ENCODE measurements at places on chromosomes 6 and 20.

DNA sequence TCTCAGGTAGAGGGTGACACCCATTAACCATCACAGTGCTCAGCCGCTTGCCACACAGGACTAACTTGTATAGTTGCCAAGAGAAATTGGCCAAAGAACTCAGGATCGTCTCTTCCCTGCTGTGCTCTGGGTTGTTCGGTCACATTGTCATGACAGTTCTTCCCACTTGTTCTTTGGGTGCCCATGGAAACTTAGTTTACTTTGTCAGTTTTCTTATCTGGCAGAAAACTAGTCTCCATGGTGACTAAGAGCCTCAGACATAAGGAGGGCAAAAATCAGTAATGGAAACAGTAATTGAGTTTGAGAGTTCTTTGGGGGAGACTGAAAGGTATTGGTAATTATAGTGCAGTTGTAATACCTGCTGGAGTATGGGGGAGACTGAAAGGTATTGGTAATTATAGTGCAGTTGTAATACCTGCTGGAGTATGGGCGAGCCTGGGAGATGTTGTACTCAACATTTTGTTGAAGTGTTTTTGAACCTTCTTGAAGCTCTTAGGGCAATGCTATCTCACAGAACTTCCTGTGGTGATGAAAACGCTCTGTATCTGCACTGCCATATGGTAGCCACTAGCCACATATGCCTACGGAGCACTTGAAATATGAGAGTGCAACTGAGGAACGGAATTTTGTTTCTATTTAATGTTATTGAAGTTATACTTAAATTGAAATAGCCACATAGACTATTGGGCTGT, 95.2 kb upstream of the HDGFL1 start:
- no peak for ATAC-seq

DNA sequence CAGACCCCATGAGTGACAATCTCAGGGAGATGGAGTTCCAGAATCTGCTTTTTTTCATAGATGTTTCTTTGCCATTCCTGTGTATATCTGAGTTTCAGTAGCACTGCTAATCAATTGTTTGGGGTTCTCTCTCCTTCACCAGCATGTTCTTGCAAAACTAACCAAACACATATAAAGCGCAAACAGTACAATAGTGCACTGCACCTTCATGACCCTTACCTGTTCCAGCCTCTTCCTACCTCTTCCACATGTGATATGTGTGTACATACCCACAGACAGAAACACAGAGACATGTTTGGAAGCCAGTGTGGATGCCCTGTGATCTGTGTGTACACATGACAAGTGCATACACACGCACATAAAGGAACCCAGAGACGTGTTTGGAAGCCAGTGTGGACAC, 1.8 kb upstream of the CEP43 start:
- no peak for ATAC-seq

DNA sequence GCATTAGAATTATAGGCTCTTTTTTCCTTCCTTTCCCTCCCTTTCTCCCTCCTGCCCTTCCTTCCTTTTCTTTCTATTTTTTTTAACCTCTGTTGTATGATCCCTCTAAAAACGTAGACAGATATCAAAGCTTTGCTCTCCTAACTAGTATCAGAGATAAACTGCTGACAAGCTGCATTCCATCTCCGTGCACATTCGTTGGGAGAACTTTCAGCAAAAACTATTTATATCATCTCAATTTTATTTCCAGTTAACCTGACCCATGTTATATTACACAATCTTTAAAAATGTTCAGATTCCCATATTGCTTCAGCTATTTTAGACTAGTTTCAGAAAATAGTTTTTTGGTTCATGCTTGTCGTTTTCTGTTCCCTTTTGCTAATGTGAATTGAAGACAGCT, 47.3 kb downstream of the RNF217 start:
- ATAC-seq: no peak

DNA sequence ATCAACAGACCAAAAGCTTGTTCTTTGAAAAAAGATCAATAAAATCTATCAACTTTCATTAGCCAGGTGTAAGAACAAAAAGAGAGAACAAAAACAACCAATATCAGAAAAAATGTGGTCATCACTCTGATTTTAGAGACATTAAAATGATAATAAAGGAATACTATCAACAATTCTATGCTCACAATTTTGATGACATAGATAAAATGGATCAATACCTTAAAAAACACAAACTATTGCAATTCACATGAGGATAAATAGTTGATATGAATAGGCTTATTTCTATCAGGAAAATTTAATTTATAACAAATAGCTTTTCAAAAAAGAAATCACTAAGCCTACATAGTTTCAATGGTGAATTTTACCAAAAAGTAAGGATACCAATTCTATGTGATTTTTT, 809.4 kb upstream of the EYS start:
- ATAC-seq: no peak

DNA sequence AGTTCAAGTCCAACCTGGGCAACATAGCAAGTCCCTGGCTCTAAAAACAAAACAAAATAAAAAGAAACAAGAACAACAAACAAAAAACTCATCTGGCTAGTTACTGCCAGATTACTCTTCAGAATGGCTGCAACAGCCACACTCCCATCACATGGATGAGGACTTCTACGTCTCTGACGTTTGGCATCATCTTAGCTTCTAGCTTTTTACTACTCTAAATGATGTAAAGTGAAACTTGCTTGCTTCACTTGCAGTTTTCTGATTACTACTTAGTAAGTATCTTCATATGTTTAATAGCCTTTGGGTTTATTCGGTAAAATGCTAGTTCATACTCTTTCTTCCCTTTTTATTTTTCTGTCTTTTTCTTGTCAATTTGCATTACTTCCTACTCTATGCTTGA, 161.1 kb upstream of the CARMIL1 start:
- no peak for ATAC-seq

GRCh38 chr20:47479506-47479905, 22.2 kb upstream of the NCOA3 start:
- ATAC-seq: no peak

DNA sequence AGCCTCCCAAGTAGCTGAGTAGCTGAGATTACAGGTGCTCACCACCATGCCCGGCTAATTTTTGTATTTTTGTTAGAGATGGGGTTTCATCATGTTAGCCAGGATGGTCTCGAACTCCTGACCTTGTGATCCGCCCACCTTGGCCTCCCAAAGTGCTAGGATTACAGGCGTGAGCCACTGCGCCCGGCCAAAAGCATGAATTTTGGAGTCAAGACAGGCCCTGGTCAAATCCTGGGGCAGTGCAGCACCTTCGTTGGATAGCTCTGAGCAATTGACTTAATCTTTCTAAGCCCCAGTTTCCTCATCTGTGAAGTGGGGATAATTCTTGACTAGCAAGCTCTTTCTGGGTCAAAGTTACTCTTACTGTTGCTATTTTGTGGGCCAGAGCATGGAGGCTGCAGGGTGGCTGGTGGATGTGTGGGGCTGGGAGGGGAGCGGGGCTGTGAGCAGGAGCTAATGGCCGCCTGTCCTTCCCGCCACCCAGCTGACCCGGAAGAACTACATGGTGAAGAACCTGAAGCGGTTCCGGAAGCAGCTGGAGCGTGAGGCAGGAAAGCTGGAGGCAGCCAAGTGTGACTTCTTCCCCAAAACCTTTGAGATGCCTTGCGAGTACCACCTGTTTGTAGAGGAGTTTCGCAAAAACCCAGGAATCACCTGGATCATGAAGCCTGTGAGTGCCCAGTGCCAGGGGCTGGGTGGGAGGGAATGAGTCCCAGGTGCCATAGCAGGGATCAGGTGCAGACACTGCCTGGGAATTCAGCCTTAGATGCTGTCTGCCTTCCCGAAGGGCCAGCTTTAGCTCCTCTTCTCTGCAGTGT, 39.0 kb downstream of the TTLL9 start:
- ATAC-seq: no peak

GRCh38 chr20:32484225-32484957, 100.7 kb downstream of the NOL4L start:
- ATAC-seq: peak; percentile 63

GRCh38 chr20:51042657-51043247, 19.8 kb upstream of the KCNG1 start:
- ATAC-seq: peak; percentile 57

- ATAC-seq: peak; percentile 44
Measured at GRCh38 chr6:98041921-98042320, 758.9 kb upstream of the MMS22L start.

DNA sequence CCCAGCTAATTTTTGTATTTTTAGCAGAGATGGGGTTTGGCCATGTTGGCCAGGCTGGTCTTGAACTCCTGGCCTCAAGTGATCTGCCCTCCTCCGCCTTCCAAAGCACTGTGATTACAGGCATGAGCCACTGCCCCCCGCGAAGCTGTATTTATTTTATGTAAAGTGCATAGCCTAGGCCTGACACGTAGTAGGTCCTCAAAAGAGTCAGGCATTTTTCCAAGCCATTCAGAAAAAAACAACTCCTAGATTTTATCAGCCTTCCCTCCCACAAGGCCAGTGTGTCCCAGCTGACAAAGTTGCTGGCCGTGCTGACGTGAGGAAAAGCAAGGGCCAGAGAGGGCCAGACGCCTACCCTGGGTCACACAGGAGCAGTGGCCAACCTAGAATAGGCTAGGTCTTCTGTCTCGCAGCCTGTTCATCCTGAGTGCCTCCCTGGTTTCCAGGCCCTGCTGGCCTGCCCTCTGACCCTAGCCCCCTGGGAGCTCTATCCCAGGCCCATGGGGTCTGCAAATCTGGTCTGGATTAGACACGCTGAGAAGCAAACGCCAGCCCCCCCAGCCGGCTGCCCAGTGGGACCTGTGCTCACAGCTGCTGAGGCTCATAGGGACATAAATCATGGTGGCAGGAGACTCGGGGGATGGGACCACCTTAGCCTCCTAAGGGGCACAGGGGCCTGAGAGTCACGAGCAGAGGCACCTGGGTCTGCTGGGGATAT, 11.8 kb downstream of the TCF15 start:
- ATAC-seq: no peak

- no peak for ATAC-seq
Measured at GRCh38 chr20:50320005-50320900, 129.6 kb downstream of the CEBPB start.

DNA sequence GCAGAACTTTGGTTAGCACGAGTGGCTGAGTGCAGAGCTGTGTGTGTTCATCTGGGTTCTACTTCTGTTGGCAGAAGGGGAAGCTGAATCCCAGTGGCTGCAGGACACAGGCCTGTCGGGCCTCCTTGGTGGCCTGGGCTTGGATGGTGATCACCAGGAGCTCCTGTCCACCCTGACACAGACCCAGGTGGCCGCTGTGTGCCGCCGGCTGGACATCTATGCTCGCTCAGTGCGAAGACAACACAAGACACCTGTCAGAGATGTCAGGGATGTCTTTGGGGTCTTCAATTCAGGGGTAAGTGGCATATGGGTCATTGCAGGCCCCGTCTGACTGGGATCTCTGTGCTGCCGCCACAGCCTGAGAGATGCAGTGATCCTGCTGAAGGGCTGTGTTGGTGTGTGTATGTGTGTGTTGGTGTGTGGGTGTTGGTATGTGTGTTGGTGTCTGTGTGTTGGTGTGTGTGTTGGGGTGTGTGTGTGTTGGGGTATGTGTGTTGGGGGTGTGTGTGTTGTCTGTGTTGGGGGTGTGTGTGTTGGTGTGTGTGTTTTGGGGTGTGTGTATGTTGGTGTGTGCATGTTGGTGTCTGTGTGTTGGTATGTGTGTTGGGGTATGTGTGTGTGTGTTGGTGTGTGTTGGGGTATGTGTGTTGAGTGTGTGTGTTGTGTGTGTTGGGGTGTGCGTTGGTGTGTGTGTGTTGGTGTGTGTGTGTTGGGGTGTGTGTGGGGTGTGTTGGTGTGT, 25.5 kb downstream of the ARHGAP40 start:
- ATAC-seq: no peak

DNA sequence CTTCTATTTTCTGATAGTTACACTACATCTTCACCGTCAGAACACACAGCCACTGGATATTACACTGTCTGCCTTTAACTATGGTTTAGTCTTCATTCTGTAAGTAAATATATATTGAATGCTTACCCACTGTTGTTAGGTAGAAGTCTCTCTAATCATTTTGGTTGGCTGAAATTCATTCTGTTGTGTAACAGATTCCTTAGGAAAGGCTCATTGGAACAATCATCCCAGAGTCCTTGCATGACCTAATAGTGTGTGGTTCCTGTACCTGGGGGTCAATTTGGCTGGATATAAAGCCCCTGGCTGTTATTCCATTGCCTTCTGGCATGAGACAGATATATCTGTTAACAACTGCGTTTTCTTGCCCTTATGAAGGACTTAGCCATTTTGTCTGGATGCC, 9.9 kb downstream of the BLOC1S5 start:
- no peak for ATAC-seq

GRCh38 chr6:75230484-75231325, 12.9 kb downstream of the COX7A2 start:
- ATAC-seq: peak; percentile 89

- ATAC-seq: no peak
Measured at GRCh38 chr20:34622821-34623451, 54.0 kb downstream of the PIGU start.

DNA sequence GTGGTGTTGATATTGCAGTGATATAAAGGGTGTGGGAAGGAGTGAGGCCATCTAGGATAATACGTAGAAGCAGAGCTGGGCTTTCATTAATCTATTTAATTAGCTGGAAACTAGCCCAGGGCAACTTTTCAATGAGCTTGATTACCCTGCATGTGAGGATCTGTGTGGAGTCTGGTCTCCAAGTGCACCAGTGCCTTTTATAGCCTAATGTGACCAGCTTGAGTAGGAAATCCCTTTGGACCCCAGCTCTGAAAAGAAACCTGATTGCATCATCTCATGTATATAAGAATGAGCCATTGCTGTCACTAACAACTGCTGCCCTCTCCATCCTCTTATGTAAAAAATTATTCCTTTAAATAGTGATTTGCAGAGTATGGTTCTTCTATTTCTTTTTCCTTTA, 72.6 kb downstream of the CD109 start:
- no peak for ATAC-seq

DNA sequence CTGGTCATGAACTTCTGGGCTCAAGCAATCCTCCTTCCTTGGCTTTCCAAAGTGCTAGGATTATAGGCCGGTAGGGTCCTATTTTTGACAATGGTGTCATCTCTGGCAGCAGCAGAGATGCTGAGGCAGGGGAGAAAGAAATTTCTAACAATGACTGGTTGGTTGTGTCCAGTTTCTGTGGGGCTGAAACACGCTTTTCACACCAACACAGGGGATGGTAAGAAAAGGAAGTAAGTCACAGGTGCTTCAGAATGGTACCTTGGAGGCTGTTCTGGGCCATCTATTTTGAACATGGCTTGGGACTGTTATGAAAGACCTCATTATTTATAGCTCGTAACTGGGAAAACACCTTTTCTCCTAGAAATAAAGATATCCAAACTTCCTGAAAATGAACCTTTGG, 72.6 kb downstream of the GJA10 start:
- no peak for ATAC-seq

- no peak for ATAC-seq
Measured at GRCh38 chr6:70424291-70424690, 11.0 kb downstream of the FAM135A start.

GRCh38 chr20:50348096-50348495, 157.5 kb downstream of the CEBPB start:
- ATAC-seq: no peak

DNA sequence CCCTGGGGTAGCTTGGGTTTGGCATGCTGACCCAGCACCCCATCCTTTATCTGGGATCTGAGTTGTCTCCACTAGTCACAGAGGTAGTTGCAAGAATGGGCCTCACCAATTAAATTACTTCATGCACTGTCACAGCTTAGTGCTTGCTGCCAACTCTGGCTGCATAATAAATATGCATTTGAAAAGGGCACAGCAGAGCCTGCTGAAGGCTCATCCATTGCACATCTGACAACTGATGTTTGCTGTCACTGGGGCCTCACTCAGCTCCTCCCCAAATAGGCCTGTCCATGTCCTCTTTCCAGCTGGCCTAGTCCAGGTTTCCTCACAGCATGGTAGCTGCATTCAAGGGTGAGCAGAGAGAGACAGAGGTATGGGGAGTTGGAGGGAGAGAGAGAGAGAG, 13.3 kb upstream of the NXT1 start:
- ATAC-seq: no peak

- no peak for ATAC-seq
Measured at GRCh38 chr6:25057111-25057905, 121.5 kb upstream of the RIPOR2 start.
